ENCODE measurements at places on chromosomes 13 and 19.

- DNase-seq = no peak
Measured at GRCh38 chr13:49356223-49356622, 87.6 kb downstream of the CAB39L start.

- peak; percentile 91 for DNase-seq
Measured at GRCh38 chr13:48580185-48580803, 47.4 kb upstream of the RCBTB2 start.

DNA sequence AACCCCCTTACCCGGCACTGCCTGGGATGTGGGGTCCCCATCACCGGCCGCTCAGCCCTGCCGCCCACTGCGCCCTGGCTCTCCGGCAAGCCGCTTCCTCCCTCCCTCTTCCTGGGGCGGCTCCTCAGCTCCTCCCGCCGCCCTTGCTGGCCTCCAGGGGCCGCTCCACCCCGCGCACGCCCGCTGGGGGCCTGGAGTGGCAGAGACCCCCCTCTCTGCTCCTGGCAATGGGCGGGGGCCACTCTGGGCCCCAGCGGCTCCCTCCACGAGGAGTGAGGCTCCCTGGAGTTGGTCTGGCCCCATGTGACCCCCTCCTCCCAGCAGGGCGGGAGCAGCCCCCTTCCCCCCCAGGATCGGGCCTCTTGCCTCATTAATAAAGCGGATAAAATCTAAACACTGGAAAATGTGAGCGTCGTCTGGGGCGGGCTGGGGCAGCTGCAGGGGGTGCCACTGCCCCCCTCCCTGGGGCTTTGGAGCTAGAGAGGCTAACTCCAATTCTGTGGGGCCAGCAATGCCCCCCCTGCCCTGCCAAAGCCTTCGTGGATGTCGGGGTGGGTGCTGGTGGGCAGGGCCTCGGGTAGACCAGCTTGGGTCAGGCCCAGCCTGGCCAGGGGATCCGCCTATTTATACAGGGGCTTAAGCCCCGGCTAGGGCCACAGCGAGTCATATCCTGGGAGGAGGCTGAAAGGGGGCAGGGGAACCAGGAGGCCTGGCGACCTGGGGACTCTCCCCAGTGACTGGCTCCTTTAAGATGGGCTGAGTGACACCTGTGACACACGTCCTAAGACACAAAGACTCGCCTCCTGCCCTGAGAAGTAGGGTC, at the start of gene PTGER1:
Gene PTGER1 (minus strand): TSS at position 104 of the 823 bp plus-strand sequence. CDS start 1,034 bp downstream, outside the sequence.
- peak; percentile 79 for DNase-seq

DNA sequence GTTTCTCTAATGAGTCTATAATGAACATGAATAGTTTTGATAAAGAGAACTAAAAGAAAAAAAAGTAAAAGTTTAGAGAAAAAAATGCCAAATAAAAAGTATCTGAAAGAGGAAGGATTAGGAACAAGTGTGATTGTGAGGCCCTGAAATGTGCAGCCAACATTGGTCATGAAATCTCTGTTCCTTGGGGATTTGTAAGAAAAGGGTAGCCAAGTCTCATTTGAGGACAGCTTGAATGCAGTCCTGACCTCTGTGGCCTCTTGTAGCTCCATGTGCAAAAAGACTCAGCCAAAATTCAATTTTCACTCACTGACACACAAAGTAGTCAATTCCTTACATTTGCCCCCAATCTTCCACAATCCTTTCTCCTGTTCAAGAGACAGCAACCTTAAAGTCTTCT, 167.9 kb downstream of the KLF12 start:
- DNase-seq = no peak

GRCh38 chr13:93805736-93806135, 579.1 kb downstream of the GPC6 start:
- DNase-seq = no peak

All from activated CD4-positive, alpha-beta T cell treated with anti-CD3 and anti-CD28 coated beads, Interleukin-2, amount 10 ng/mL, durations not matched to agents 24 days and 14 days (primary cell).